ENCODE measurements at places on chromosomes 3 and 15. TPM values are rescaled to one million over a fixed set of nuclear protein-coding genes. Genes with fewer than 3 reads are reported as not detected.

CPA3 gene
- not detected for total RNA-seq

TM4SF4 gene
- total RNA-seq, result not detected

NOX5 gene
- not detected for total RNA-seq

GJD2 gene
- total RNA-seq, result not detected
